ENCODE measurements at places on chromosomes 2 and 18. TPM values are rescaled to one million over a fixed set of nuclear protein-coding genes. Genes with fewer than 3 reads are reported as not detected.

DNA sequence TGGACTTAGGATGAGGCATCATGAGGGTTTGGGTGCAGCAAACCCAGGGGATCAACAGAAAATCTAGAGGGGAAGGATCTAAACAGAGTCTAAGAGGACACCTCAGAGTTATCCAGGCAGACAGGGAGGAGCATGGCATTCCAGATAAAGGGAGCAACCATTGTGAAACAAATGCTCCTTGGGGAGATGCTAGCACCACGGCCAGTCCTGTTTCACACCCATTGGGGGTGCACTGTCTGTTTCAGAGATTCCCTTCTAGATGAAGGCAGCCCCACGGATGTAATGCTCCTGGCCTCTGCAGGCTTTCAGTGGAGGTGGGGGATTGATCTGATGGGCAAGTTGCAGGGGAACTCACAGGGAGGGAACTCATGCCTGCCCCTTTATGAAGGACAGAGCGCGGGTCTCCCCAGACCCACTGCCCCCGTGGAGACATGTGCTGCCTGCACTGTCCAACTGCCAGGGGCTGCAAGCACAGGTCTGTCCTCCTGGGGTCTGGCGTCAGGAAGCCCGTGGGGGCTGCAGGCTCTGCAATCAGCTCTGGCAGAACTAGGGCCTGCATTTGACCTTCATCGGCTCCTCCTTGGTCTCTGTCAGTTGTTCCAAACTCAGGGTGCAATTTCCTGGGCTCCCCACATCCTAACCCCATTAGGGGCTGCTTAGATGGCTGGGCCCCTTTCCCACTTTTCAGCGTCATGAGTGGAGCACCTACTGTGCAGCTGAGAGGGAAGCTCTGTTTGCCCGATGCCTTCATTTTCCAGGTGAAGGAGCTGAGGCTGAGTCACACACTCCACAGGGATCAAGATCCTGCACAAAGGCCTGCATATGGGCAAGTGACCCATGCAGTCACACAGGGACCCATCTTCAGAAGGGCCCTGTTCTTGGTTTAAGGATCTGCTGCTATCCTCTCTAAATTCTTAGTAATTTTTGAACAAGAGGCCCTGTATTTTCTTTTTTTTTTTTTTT, 163.4 kb downstream of the ARL4C start:
- no peaks in the 10 kb centered on the region for H3K27me3 ChIP-seq
- no peak overlapping the region for H3K27ac ChIP-seq
- H3K4me1 ChIP-seq, result no peaks in the 10 kb centered on the region
- H3K4me3 ChIP-seq, result no peak overlapping the region
- no peak for DNase-seq

DNA sequence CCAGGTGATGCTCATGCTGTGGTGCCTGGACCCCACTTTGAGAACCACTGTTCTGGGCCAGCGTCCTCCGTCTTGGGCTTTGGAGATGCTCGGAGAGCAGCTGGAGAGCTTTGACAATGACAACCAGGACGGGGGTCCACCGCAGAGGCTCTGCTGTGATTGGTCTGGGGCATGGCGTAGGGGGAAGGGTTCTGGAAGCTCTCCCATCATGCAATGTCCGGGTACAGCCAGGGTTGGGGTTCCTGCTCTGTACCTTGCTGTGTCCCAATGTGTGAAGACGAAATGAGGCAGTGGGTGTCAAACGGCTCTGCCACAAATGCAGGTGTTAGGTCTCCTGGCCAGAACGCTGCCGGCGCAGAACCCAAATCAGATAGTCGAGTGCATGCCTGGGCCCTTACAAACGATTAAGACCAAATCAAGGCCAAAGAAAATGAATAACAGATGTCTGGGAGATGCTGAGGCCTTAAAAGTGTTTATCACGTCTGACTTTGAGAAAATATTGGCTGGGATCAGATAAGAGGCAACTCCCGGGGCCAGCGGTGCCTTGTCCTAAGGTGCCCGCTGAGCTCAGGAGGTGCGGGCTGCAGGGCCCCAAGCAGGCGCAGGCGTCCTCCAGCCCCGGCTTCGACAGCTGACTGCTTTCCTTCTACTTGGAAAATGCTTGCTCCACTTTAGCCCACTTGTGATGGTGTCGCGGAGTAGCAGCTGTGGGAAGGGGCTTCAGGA, 117.2 kb downstream of the VAPA start:
- peak overlapping the region; percentile 4 for H3K27ac ChIP-seq
- no peak for DNase-seq
- H3K4me3 ChIP-seq, result no peak overlapping the region
- no peaks in the 10 kb centered on the region for H3K27me3 ChIP-seq
- H3K4me1 ChIP-seq, result peaks cover 10% of the 10 kb centered on the region
- no peaks in the 10 kb centered on the region for H3K36me3 ChIP-seq

DNA sequence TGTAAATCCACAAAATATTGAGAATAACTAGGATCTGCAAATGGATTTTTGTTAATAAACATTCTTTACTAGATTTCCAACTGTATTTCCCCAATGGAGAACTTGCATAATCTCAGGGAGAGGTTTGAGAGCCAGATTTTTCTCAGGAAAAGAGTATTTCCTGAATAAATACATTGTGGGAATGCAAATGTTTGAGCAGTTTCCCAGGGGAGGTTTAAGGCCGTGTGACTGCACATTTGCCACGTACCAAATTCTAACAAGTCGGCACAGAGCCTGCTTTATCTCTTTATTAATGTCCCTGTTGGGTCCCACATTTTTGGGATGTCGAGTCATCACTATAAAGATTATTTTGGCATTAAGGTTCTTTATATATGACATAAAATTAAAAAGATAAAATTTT, 27.0 kb downstream of the TFPI start:
- DNase-seq, result no peak
- peak overlapping the region; percentile 52 for H3K27ac ChIP-seq
- no peaks in the 10 kb centered on the region for H3K27me3 ChIP-seq
- no peaks in the 10 kb centered on the region for H3K36me3 ChIP-seq

Gene IL1F10
- not detected for total RNA-seq

Gene ITGB6
- total RNA-seq, result not detected

Gene TFCP2L1
- total RNA-seq, result 3.4 TPM

Gene PLEKHM3
- 20.5 TPM for total RNA-seq
